Spinal cord (tissue), 10 donors: ENCODE measurements at places on chromosomes 7 and 10.
A peak's percentile ranks its signal among the peaks of the same experiment; 100 is the strongest.

DNA sequence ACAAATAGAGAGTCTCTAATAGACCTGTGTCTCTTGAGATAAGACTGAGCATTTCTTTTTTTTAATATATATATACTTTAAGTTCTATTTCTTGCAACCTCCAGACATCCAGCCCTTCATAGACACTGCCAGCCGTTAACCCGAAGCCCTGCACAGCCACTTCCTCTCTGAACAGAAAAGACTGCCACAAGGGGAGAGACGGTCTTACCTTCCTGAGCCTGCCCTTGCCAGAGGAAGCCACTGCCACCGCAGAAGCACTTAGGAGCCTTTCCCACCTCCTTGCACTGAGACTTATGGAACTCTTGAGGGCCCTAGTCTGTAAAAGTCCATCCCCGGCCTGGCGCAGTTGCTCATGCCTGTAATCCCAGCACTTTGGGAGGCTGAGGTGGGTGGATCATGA, 31.8 kb upstream of the PRSS1 start:
- H3K4me3 ChIP-seq = no peak overlapping the region
- no peak overlapping the region for H3K27ac ChIP-seq
- H3K36me3 ChIP-seq = no peaks in the 10 kb centered on the region
- H3K4me1 ChIP-seq = no peaks in the 10 kb centered on the region
- no peaks in the 10 kb centered on the region for H3K27me3 ChIP-seq

- no peak overlapping the region for H3K27ac ChIP-seq
- no peak overlapping the region for H3K4me3 ChIP-seq
- H3K27me3 ChIP-seq = no peaks in the 10 kb centered on the region
Measured at GRCh38 chr10:53223851-53224250, 451.3 kb upstream of the MBL2 start.

DNA sequence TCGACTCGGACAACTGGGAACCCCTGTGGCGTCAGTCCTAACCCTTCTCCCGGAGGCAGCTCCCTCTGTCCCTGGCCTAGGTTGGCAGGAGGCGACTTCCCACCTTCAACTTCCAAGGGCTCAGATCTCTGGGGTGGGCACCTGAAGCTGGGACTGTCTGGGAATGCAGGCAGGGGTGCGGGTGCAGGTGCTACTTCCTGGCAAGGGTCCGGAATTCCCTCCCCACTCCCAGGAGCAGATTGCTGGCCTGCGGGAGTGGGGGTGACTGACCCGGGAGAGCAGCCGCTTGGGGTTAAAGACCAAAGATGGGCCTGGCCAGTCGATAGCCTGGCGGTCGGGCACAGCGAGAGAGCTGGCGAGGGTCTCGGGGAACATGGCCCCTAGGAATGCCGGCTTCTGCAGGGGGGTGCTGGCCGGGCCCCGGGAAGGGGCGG, 387 bp downstream of the EPHA1 start:
- no peak overlapping the region for H3K4me3 ChIP-seq
- peaks cover 19% of the 10 kb centered on the region for H3K4me1 ChIP-seq
- no peaks in the 10 kb centered on the region for H3K36me3 ChIP-seq

- peaks cover 21% of the 10 kb centered on the region for H3K4me1 ChIP-seq
- no peaks in the 10 kb centered on the region for H3K36me3 ChIP-seq
- peak within 1 kb of the TSS; percentile 84 for H3K27ac ChIP-seq
Measured at GRCh38 chr7:103989200-103989784, at the start of gene RELN. Gene RELN (minus strand): TSS chr7:103989658. CDS start chr7:103989356, 302 bp downstream.

- no peaks in the 10 kb centered on the region for H3K27me3 ChIP-seq
- H3K27ac ChIP-seq = no peak overlapping the region
- H3K4me1 ChIP-seq = no peaks in the 10 kb centered on the region
- no peak overlapping the region for H3K4me3 ChIP-seq
- no peak for DNase-seq
Measured at GRCh38 chr7:133355325-133355708, 102.4 kb downstream of the EXOC4 start.

DNA sequence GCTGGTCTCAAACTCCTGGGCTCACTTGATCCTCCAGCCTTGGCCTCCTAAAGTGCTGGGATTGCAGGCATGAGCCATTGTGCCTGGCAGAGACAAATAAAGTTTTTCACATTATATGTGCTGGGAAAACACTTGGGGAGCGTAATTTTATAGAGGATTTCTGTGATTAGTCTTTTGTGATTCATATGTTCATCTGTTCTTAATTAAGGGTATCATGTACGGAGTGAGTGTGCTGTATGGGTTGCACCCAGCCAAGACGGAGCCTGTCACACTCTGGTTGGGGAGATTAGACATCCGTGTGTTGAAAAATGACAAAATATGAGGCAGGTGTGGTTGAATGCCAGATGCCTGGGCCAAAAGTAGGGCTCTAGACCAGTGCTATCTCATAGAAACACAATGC, 10.3 kb downstream of the ADRB1 start:
- DNase-seq = no peak
- H3K4me1 ChIP-seq = no peaks in the 10 kb centered on the region
- no peak overlapping the region for H3K27ac ChIP-seq
- H3K27me3 ChIP-seq = no peaks in the 10 kb centered on the region
- no peak overlapping the region for H3K4me3 ChIP-seq

DNA sequence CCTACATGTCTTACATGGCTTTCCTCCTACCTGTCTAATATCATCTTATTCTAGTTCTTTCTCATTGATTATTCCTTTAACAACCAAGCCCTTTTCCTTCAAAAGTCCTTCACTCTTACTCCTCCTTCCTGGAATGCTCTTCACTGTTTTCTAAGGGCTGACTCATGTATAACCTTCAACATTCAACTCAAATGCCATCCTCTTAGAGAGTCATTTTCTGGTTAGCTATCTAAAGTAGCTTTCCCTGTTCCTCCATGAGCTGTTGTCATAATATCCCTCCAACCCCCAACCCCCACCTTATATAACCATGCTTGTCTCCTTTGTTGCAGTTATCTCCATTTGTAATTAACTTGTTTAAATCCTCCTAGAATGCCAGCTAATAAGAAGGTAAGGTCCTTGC, 286.8 kb downstream of the ADK start:
- H3K27me3 ChIP-seq = no peaks in the 10 kb centered on the region
- no peak overlapping the region for H3K4me3 ChIP-seq
- no peaks in the 10 kb centered on the region for H3K4me1 ChIP-seq
- no peaks in the 10 kb centered on the region for H3K36me3 ChIP-seq
- DNase-seq = no peak

- H3K4me1 ChIP-seq = peaks cover 17% of the 10 kb centered on the region
- H3K27me3 ChIP-seq = peaks cover 5% of the 10 kb centered on the region
- H3K4me3 ChIP-seq = no peak overlapping the region
- no peak overlapping the region for H3K27ac ChIP-seq
- DNase-seq = no peak
- no peaks in the 10 kb centered on the region for H3K36me3 ChIP-seq
Measured at GRCh38 chr10:44060221-44060620, 324.7 kb downstream of the CXCL12 start.

- no peaks in the 10 kb centered on the region for H3K4me1 ChIP-seq
- H3K27ac ChIP-seq = no peak overlapping the region
- H3K27me3 ChIP-seq = no peaks in the 10 kb centered on the region
- no peaks in the 10 kb centered on the region for H3K36me3 ChIP-seq
- DNase-seq = no peak
Measured at GRCh38 chr10:30068492-30069223, 9.3 kb upstream of the JCAD start.

DNA sequence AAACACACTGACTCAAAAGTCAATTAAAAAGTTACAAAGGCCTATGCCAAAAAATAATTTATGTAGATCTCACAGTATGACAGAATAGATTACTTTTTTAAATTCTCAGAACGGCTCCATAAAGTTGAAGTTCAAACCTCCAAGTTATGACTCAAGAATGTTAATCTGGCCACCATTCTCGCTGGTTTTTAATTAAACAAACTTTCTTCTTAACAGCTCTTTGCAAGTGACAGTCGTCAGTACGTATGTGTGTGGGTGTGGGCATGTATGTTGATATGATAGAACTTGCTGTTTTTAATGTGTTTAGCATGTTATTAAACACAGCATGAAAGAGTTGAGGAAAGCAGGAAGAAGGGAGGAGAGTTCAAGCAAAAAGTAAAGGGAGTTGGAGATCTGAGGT, 18.5 kb downstream of the PRKCQ start:
- H3K4me1 ChIP-seq = peaks cover 4% of the 10 kb centered on the region
- DNase-seq = no peak
- no peak overlapping the region for H3K27ac ChIP-seq

DNA sequence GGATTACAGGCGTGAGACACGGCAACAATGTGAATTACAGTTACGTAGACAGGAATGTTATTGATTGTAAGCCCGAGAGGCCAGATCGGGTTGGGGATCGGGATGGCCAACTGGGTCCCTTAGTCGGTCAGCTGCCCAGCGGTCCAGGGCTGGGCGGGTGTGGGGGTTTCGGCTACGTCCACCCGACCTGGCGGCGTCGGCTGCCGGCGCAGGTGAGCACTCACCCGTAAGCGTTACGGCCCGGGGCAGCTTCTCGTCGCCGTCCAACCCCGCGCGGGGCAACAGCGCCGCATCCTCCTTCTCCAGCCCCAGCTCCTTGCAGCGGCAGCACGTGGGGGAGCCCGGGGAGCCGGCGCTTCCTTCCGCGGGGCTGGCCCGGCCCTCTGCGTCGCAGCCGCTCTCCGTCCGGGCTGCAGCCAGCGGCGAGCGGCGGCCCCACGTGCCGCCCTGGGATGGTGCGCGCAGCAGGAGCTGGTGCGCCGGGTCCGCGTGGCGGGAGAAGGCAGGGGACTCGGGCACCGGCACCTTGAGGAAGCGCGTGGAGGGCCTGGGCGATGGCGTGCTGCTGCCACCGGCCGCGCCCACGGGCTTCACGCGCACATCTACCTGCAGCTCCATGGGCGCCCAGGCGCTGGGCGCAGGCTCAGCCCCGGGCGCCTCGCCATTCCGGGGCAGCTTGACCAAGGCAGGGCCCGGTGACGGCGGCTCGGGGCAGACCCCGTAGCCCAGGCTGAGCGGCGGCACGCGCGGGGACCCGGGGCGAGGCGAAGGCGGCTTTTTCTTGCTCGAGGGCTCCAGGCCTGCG, 609 bp downstream of the KLRG2 start:
- peaks cover 34% of the 10 kb centered on the region for H3K27me3 ChIP-seq
- no peaks in the 10 kb centered on the region for H3K36me3 ChIP-seq
- peak; percentile 27 for DNase-seq

DNA sequence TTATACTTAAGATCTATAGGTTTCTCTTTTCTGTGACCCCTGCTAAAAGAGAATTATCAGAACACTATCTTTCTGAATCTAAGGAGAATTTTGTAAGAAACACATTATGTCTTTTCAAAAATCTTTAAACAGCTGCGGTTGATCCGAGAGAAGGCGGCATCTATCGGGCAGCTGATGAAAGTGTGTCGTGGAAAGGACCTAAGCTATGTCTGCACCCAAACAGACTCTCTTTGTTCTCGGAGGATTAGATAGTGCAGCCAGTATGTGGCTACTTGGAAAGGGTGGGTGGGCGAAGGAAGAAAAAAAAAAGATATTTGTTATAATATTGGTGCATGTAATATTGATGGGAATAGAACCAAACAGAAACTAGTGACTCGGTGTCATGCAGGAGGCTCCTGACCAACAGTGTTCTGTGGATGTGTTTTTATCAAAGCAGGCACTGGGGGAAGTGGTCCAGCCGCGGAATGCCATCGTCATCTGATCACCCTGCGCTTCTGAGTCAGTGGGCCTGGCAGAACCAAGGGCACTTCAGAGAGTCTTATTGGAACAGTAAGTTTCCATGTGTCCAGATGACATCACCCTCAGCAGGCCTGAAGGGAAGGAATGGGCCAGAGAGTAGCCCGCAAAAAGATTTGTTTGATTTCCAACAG, 509.7 kb upstream of the AKR1E2 start:
- peaks cover 3% of the 10 kb centered on the region for H3K4me1 ChIP-seq
- no peaks in the 10 kb centered on the region for H3K36me3 ChIP-seq
- H3K27me3 ChIP-seq = no peaks in the 10 kb centered on the region
- H3K27ac ChIP-seq = peak overlapping the region; percentile 75
- no peak overlapping the region for H3K4me3 ChIP-seq
- no peak for DNase-seq

- no peak overlapping the region for H3K27ac ChIP-seq
- peaks cover 25% of the 10 kb centered on the region for H3K4me1 ChIP-seq
- H3K27me3 ChIP-seq = peaks cover 4% of the 10 kb centered on the region
- H3K4me3 ChIP-seq = no peak overlapping the region
Measured at GRCh38 chr10:44393051-44393630, 8.2 kb upstream of the CXCL12 start.

- H3K27ac ChIP-seq = peak overlapping the region; percentile 80
- peaks cover 65% of the 10 kb centered on the region for H3K27me3 ChIP-seq
Measured at GRCh38 chr7:114085313-114085591, 166.4 kb upstream of the PPP1R3A start.

DNA sequence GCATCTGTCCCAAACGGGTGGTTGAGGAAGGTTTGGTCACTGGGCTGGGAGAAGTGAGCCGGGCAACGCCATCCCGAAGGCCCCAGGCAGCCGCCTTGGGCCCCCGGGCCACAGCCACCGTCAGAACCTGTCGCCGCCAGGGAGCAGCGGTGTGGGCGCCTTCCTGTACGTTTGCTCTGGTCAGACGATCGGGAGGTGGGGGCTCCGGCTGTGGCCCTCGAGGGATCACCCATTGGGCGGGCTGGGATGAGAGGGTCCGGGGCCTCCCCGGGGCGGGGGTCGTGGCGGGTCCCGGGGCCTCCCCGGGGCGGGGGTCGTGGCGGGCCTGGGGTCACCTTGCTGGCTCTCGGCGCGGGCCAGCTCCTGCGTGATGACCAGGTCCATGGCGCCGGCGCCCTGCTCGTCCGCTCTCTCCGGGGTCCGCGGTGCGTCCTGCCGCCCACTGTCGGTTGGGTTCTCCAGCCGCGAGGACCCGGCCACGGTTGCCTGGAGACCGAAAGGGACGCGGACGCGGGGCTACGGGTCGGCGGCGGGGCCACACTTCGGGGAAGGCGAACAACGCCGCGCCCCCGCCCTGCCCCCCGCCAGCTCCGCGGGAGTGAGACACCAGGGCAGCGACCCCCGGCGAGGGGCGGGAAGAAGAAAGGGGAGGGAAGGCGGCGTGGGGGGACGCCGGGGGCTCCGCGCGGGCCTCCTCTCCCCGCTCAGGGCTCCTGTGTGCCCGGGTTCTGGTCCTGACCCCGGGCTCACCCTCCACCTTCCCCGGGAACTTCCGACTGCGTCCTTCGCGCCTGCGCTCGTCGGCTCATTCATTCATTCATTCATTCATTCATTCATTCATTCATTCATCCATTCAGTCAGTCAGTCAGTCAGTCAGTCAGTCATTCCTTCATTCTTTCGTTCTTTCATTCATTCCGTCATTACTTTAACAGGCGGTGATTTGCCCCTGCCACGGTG, at the start of gene CFAP46:
Gene CFAP46, minus strand, starts transcription at position 470 of the 957 bp plus-strand sequence. Its CDS starts 86 bp downstream, at position 384.
- no peak within 1 kb of the TSS for H3K27ac ChIP-seq
- H3K4me3 ChIP-seq = peak within 1 kb of the TSS; percentile 42
- H3K27me3 ChIP-seq = no peaks in the 10 kb centered on the region
- peak; percentile 40 for DNase-seq
- peaks cover 30% of the 10 kb centered on the region for H3K4me1 ChIP-seq

- DNase-seq = no peak
- no peak overlapping the region for H3K4me3 ChIP-seq
- H3K27ac ChIP-seq = no peak overlapping the region
- H3K4me1 ChIP-seq = no peaks in the 10 kb centered on the region
- H3K27me3 ChIP-seq = no peaks in the 10 kb centered on the region
- no peaks in the 10 kb centered on the region for H3K36me3 ChIP-seq
Measured at GRCh38 chr7:142030848-142031247, 35.2 kb downstream of the MGAM start.

GRCh38 chr10:113137941-113138685, 188.1 kb downstream of the TCF7L2 start:
- H3K27me3 ChIP-seq = peaks cover 3% of the 10 kb centered on the region
- H3K4me1 ChIP-seq = peaks cover 28% of the 10 kb centered on the region
- no peak overlapping the region for H3K27ac ChIP-seq
- H3K4me3 ChIP-seq = no peak overlapping the region
- no peak for DNase-seq
